ENCODE measurements at places on chromosomes 6 and 20.

GRCh38 chr6:99110029-99110428 is 162.3 kb upstream of the FBXL4 start:
- no peak for DNase-seq

DNA sequence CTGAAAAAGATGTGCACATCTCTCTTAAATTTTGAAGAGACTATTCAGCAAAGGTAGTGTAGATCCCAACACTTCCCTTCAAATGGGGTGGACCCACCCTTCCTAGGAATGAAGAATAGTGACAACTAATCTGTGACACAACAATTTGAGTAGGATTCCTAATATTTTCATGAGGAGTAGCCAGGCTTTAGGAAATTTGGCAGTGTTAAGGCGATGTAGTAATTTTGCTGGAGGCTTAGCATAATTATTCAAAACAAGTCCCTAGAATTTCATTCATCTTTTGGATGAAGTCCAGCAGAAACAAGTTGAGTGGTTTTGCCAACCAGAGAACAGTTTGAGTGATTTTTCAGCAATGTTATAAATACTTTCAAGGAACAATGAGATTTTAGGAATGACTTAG is 52.4 kb downstream of the ELOVL4 start:
- no peak for DNase-seq

GRCh38 chr6:96059586-96059985 is 43.8 kb downstream of the FUT9 start:
- DNase-seq: no peak

- DNase-seq: no peak
Measured at GRCh38 chr6:33710296-33711121, 991 bp downstream of the UQCC2 start.

GRCh38 chr6:26359765-26360164 is 5.2 kb upstream of the BTN3A2 start:
- DNase-seq: no peak

- no peak for DNase-seq
Measured at GRCh38 chr6:52591832-52592231, 15.0 kb upstream of the TRAM2 start.

- DNase-seq: no peak
Measured at GRCh38 chr6:52620055-52620905, 43.4 kb upstream of the TRAM2 start.

- DNase-seq: no peak
Measured at GRCh38 chr6:119333707-119334295, 15.8 kb downstream of the MAN1A1 start.

- DNase-seq: no peak
Measured at GRCh38 chr20:910132-910869, 5.8 kb downstream of the ANGPT4 start.

- DNase-seq: no peak
Measured at GRCh38 chr20:43341511-43341910, 116.2 kb upstream of the SRSF6 start.

GRCh38 chr6:122428781-122429180 is 29.3 kb downstream of the HSF2 start:
- no peak for DNase-seq

GRCh38 chr6:3868544-3868943 is 19.4 kb downstream of the FAM50B start:
- DNase-seq: no peak

DNA sequence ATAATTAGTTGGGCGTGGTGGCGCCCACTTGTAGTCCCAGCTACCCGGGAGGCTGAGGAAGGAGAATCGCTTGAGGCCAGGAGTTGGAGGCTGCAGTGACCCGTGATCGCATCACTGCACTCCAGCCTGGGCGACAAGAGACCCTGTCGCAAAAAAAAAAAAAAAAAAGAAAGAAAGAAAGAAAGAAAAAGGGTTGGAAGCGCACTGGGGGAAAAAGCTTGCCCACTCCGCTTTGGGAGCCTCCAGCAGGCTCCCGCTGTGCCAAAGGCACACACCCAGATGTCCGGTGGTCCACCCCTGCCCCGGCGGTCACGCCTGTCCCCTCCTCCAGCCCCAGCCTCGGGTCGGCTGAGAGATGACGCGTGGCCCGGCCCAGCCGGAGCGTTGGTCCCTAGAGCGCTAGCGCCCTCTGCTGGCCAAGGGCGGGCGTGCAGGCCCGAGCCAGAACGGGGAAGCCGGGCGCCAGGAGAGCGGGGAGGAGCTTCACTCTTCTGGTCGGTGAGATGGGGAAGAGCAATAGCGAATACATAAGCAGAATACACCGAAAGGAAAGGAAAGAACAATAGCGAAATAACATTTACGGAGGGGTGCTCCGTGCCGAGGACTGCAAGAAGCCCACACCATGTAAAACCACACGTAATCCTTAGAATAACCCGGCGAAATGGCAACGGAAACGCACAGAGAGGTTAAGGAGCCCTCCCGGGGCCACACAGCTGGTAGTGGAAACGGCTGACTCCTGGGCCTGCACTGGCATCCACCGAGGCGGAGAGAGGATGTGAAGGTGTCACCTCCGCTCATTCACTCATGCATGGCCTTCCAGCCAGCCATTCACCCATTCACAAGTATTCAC is 41.7 kb downstream of the UBE2V1 start:
- DNase-seq: peak; percentile 20

DNA sequence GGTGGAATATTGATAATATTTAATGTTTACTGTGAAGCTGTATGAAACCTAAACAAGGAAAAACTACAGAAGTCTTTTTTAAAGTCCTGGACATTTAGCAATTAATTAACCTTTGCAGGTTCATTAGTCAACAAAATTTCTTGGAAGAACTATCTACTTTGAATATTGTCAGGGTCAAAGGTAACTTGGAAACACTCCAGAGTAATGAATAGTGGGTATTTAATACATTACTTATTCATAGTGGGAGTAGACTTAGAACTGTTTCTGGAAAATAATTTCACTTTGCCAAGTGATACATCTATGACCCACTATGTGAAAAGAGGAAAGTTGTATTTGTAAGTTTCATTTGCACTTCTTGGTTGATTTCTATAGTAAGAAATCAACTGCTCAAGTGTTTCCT is 319.1 kb downstream of the TFAP2B start:
- DNase-seq: no peak

GRCh38 chr20:48604936-48605335 is 222.9 kb downstream of the PREX1 start:
- no peak for DNase-seq

DNA sequence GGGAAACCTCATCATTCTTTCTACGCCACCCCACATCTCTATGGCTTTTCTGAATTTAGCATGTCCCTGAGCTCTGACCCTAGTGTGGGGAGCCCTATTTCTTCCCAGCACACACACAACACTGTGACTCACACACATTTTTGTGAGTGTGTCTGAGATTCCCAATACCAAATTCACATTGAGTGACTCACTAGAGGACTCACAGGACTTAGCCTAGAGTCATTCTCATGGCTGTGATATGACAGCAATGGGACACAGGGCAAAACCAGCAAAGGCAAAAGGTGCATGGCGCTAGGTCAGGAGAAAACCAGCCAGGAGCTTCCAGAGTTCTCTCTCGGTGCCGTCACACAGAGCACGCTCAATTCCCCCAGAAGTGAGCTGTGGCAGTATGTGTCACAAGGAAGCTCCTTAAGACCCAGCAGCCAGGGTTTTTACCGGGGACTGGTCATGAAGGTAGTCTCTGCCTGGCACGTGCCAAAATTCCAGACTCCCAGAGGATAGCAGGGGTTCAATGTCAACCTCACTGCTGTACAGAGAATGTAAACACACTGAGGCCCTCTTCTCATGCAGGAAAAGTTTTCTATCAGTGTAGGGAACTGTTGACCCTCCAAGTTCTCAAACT is 6.2 kb downstream of the CSTL1 start:
- DNase-seq: peak; percentile 18

- no peak for DNase-seq
Measured at GRCh38 chr6:137025786-137026730, 18.7 kb downstream of the IL20RA start.

DNA sequence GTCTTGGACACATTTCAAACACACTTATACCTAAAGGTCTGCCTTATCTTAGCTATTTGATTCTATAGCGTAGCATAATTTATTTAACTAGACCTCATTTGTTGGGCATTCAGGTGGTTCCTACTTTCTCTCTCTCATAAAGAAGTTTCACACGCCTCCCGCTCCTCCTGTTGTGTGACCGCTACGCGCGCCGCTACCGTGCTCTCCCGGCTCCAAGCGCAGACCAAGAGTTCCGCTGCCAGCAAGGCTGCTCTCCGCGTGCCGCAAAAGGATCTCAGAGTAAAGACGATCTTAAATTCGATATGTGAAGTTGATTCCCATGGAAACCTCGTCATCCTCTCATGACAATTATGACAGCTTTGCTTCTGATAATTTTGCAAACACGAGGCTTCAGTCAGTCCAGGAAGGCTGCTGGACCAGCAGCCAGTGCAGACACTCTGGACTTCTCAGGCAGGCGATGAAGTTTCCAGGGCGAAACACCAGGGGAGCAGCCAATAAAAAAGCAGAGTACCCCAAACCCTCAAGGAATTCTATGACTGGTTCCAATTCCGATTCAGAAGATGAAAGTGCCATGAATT is 20.4 kb downstream of the PRSS16 start:
- DNase-seq: no peak

DNA sequence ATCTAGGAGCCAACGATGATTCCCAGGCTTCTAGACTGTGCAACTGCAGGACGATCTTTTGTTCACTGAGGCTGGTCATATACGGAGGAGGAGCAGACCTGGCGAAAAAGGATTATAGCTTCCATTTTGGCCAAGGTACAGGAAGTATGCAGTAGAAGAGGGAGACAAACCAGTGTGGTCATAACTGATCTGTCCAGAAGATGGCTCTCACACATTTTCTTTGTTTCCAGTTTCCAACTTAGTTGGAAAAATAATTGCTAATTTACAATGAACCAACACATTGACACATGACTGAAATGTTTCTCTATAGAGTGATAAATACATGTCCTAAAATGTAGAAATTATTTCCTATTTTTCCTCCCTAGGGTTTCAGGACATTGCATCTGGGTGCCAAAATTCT is 364.1 kb upstream of the BTBD3 start:
- no peak for DNase-seq

DNA sequence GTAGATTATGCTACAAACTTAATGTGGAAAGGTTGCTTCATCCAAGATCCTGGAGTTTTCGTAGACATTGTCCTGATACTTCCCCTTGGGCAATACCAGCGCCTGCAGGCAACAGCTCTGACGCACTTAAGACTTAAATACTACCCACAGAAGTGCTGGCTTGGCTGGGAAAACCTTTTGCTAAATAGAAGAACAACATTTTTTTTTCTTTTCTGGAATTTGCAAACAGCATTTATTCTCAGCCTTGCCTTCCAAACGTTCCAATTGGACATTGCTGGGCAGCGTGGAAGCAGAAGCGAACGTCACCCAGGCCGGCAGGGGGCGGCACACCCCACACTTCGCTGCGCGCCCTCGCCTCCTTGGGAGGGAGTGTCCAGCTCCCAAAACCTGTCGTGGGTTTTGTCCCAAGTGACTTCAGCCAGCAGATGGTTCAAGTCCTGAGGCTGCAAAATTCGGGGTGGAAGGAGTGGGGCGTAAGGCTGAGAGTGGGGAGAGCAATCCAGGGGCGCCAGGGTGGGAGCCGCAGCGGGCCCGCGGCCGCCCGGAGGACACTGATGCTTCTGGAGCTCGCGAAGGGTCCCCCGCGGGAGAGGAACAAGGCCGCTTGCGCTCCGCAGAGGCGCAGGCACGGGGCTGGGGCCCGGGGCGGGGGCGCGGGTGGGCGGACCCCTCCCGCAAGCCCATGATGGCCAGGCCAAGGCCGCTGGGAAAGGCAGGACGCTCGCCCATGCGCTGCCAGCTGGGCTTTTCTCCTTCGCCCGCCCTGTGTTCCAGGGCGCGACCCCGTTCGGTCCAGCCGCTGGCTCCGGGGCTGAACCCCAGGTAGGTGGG is 60.8 kb upstream of the MAP3K4 start:
- DNase-seq: peak; percentile 43
